ENCODE measurements at places on chromosomes 13 and 19.

DNA sequence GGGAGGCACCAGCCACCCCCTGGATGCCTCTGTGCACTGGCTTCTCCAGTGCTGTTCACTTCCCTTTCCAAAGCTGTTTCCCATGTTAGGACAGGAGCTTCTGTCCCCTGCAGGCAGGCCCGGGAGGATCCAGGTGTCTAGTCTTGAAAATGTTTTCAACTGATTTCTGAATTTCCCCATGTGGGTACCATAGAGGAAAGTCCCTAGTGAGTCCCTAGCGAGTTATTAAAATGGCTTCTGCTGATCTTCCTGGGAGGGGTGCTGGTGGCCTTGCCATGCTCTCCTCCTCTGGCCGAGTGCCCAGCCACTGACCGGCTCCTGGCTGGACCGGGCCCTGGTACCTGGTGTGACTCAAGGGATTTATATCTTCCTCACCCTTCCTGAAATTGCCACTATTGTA is 5.2 kb upstream of the ANKRD10 start:
- no peak for DNase-seq

GRCh38 chr19:42424712-42425131 is 2.5 kb downstream of the LIPE start:
- no peak for DNase-seq

DNA sequence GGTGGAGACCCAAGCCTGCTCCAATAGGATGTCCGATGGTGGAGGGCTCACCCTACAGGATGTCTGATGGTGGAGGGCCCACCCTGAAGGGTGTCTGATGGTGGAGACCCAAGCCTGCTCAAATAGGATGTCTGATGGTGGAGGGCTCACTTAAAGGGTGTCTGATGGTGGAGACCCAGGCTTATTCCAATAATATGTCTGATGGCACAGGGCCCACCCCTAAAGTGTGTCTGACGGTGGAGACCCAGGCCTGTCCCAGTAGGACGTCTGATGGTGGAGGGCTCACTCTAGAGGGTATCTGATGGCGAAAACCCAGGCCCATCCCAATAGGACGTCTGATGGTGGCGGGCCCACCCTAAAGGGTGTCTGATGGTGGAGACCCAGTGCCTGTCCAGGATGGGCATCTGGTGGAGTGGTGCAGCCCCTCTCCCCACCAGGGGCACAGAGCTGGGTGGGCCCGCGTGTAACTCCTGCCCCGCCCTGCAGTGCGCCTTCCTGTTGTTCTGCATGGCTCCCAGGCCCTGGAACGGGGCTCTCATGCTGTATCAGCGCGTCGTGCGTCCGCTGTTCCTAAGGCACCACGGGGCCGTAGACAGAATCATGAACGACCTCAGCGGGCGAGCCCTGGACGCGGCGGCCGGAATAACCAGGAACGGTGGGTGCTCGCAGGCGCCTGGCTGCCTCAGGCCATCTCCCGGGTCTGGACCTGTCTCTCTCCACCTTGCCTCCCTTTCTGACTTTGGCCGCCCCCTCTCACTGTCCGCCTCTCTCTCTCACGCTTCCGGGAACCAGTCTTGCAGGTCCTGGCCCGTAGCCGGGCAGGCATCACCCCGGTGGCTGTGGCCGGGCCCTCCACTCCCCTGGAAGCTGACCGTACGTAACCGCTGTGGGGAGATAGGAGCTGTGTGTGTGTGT is 5.1 kb downstream of the REEP6 start:
- DNase-seq: no peak

GRCh38 chr13:39196965-39197646 is 158.8 kb downstream of the NHLRC3 start:
- DNase-seq: no peak

DNA sequence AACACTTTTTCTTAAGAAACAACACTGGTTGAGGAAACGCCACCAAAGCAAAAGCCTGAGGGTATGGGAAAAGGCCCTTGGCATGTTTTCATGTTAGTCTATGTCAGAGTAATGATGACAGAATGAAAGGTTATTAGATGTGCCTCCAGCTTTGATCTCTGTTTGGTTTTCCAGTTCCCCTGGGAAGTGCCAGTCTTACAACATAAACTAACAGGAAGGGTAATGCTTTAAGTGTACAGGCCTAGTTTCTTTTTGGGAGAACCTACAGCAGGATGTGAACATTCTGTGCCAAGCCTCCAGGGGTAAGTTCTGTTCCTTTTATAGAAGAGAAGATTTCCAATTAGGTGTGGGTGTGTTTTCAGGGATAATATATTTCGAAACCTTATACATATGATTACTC is 121.7 kb downstream of the FNDC3A start:
- no peak for DNase-seq

DNA sequence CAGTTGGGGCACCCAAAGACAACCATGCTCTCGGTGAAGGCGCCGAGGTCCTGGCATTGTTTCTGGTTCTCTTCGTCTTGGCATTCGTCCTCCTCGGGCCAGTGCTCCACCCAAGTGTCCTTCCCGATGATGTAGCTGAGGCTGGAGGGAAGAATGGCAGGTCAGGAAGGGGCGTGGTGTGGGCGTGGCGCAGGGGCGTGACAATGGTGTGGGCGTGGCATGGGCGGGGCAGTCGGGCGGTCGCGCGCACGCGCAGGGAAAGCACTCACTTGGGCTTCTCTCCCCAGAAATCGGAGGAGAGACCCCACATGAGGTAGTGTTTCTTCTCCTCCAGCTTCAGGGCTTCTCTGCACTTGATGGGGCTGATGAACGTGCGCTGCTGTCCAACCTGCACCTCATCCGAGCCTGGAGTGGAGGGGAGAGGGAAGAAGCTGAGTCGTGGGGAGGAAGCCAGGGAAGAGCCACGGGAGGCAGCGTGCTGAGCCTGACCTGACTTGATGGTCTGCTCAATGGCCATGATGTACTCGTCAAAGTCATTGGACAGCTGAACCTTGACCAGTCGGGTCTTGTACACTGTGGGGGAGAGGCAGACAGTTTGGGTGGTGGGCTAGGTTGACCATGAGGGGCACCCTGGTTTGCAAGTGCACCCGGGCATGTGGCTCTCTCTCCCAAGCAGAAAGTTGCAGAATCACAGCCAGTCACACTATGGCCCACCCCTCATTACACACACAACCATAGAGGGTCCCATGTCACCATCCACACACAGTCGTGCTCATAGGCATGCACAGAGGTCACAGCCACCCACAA is 8.1 kb upstream of the TNFSF14 start:
- peak; percentile 53 for DNase-seq

GRCh38 chr19:18131841-18132596 is 20.9 kb upstream of the PIK3R2 start:
- no peak for DNase-seq

DNA sequence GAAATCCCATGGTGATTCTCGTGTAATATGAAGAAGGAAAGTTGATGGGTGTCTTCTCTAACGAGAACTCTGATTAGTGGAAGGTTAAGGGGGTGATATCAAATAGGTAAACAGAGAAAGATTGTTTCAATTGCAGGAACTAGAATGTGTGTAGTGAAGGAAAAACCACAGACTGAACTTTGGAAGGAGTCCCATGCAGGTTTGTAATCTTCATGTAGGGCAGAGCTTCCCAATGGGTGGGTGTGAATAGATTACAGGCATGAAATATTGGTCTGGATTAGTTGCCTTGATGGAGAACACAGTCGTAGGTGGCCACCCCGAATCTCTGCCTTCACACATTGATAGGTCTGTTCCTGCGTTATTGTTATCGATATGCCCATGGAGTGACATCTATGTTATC is 295.5 kb downstream of the KCNRG start:
- no peak for DNase-seq

GRCh38 chr19:55454787-55455243 is 6.6 kb downstream of the ISOC2 start:
- DNase-seq: peak; percentile 34

DNA sequence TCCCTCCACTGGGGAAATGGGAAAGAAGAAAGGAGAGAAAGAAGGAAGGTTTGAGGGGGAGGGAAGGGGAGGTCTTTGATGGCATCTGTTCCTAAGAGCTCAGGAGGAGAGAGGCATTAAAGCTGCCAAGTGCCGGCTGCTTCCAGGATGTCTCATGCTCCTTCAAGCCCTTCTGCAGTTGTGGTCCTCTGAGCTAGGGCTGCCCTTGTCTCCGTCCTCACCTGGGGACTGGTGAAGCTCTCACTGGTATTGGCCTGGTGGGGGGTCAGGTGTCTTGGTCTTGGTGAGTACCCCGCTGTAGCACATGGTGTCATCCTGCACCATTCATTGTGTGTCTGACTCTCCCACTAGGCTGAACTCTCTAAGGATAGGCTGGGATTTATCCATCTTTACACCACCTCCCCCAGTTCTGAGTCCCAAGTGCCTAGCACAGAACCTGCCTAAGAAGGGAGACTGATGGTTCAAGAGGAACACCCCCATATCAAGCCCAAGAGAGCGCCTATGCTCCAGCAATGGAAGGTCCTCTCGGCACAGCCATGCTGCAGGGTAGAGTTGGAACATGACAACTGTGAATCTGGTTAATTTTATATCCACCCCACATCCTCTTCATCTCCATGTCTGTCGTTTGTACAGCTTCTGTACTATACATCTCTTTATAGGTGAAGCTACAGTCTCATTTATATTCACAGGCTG is 83.7 kb downstream of the AKAP11 start:
- DNase-seq: no peak

DNA sequence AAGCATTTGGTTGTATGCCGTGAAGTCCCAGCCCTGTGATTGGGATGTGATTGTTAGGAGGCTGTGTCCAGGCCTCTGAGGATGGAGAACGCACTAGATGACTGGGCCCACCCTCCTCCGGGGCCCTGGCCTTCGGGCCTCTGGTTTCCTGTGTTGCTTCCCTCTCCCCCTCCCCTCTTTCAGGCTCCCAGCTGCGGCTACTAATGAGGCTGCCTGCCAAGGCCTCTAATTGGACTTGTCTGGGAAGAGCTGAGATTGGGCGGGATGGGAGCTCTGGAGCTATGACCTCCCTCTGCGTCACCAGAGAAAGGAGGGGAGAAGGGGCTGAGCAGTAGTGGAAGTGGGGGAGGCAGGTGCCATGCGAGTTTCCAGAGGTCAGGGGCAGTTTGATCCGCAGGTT is 9.9 kb downstream of the PTH2 start:
- no peak for DNase-seq

GRCh38 chr19:1109032-1109551 is 5.3 kb downstream of the GPX4 start:
- no peak for DNase-seq

DNA sequence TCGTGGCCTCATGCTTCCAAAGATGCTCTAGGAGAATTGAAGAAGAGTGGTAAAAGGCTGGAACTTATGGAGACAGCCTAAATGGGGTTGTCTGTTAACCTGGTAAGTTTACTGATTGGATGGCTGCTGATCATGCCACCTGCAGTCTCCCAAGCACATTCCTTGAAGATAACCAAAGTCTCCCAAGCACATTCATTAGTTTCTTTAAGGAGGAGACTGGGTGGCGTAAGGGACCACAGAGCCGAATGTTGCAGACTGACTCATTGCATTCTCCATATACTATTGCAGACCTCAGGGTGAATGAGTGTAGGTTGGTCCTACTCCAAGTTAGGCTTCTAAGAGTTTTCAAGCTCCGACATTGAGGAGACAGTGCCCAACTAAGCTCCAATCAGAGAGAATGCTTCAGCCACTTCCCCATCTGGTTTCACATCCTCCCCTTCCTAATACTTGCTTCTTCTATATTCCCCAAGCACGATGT is at the start of gene IGFL3:
TSS of gene IGFL3 (minus strand) at position 51 of the 478 bp plus-strand sequence. CDS start at position 12, 39 bp downstream.
- DNase-seq: no peak

- no peak for DNase-seq
Observed at GRCh38 chr19:30084390-30084819, 142.4 kb downstream of the URI1 start.

DNA sequence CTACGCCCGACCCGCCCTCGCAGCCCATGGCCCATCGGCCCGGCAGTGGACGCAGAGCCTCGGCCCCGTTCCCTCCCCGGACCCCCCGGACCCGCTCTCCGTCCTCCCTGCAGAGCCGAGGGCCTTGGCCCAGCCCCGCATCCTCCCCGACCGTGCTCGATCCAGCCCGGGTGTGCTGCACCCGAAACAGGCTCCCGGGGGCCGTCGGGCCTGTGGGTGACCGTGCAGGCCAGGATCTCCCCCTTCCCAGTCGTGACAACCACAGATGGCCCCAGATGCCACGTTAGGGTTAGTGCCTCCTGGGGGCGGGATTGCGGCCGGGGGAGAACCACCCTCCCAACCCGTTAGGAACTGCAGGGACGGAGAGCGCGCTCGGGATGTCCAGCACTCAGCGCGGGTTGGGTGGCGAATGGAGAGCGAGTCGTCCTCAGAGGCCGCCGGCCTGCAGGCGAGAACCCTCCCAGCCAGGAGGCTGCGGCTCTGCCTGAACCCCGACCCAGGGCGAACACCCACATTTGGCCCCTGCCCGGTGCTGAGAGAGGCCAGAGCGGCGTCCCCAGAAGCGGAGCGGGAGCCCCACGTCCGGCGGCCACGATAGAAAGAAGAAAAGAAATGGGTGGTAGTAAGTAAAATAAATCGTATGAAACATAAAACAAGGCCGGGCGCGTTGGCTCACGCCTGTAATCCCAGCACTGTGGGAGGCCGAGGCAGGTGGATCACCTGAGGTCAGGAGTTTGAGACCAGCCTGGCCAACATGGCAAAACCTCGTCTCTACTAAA is 6.7 kb upstream of the MADCAM1 start:
- no peak for DNase-seq

- no peak for DNase-seq
Observed at GRCh38 chr19:4482721-4483364, 10.7 kb downstream of the HDGFL2 start.

GRCh38 chr13:106683179-106683578 is 115.2 kb upstream of the ARGLU1 start:
- no peak for DNase-seq

- DNase-seq: no peak
Observed at GRCh38 chr13:33509642-33510229, 224.2 kb upstream of the STARD13 start.

DNA sequence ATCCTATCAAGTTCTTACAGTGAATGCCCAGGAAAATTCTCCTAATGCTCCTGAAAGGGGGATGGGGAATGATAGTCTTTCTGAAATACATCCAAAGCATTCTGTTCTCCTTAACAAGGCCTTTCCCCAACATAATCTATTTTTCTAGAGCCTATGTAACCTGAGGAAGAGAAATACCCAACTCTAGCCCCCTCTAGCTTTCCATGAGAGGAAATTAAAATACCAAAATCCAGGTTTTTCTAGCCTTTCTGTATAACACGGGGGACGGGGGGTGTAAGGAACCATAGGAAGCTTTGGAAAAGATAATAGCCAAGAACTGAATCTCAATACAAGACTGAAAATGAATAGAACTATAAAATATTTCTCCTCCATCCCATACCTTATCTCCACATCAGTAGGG is 815.9 kb downstream of the SLITRK6 start:
- DNase-seq: no peak
